ENCODE measurements at places on chromosomes 3 and 15.

DNA sequence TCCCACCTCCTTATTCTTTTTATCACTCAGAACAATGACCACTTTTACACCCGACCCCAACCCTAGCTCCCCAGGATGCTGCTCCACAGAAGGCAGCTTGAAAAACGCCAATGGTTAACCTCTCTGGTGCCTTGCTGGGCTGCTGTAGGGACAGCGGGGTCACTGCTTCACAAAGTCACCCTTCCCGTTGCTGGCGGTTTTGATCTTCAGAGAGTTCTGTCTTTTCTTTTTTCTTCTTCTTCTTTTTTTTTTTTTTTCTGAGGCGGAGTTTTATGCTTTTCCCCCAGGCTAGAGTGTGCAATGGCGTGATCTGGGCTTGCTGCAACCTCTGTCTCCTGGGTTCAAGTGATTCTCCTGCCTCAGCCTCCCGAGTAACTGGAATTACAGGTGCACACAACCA, 20.7 kb downstream of the CEP19 start:
- no peak for DNase-seq

GRCh38 chr3:22231061-22231460, 480.1 kb upstream of the ZNF385D start:
- DNase-seq, result no peak

- no peak for DNase-seq
Observed at GRCh38 chr15:20341901-20342600, 199.5 kb downstream of the GOLGA6L6 start.

GRCh38 chr3:52982839-52983238, 63.0 kb downstream of the SFMBT1 start:
- DNase-seq, result no peak

DNA sequence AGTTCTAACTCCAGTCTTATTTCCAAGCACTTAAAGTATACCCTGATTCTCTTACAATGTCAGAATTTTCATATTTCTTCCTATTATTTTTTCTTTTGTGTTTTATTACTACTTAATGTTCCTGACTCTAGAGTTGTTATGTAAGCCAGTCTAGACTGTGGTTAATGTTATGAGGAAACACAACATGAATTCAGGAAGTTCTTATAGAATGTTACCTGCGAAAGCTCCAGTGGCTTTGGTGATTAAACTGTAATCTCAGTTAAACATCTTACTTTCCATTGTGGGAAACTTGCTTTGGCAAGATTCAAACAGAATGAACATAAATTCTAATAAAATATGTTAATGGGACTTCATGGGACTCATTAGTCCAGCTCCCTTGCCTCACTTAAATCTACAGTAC, 36.6 kb upstream of the CHL1 start:
- no peak for DNase-seq

GRCh38 chr15:67506775-67507747, 13.9 kb upstream of the C15orf61 start:
- DNase-seq, result no peak

GRCh38 chr15:90638201-90638691, 78.9 kb upstream of the BLM start:
- no peak for DNase-seq

- DNase-seq, result no peak
Observed at GRCh38 chr3:131388490-131388799, 6.9 kb downstream of the NUDT16 start.

GRCh38 chr3:42098171-42098570, 7.0 kb downstream of the TRAK1 start:
- DNase-seq, result no peak

- DNase-seq, result no peak
Observed at GRCh38 chr3:195921334-195921791, 13.0 kb upstream of the TNK2 start.

- no peak for DNase-seq
Observed at GRCh38 chr3:15528854-15529537, 7.5 kb upstream of the COLQ start.

- no peak for DNase-seq
Observed at GRCh38 chr3:59450946-59451763, 401.3 kb upstream of the CFAP20DC start.

GRCh38 chr3:186246941-186247340, 115.1 kb downstream of the DGKG start:
- no peak for DNase-seq

DNA sequence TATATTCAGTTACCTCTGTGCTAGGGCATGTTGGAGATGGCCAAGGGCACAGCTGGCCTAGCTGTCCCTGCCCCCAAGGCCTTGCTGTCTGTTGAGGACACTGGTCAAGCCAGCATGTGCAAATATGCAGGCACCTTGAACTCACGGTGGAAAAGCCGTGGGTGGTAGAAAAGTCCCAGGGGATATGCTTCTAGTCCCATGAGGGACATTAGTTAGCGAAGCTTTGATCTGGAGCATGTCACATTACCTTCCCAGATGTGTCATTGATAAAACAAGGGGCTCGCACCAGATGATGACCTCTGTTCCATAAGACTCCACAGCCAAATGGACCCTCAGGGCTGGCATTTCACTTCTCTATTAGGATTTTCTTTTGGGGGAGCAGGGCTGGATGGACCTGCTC, 14.2 kb upstream of the TMEM158 start:
- no peak for DNase-seq

DNA sequence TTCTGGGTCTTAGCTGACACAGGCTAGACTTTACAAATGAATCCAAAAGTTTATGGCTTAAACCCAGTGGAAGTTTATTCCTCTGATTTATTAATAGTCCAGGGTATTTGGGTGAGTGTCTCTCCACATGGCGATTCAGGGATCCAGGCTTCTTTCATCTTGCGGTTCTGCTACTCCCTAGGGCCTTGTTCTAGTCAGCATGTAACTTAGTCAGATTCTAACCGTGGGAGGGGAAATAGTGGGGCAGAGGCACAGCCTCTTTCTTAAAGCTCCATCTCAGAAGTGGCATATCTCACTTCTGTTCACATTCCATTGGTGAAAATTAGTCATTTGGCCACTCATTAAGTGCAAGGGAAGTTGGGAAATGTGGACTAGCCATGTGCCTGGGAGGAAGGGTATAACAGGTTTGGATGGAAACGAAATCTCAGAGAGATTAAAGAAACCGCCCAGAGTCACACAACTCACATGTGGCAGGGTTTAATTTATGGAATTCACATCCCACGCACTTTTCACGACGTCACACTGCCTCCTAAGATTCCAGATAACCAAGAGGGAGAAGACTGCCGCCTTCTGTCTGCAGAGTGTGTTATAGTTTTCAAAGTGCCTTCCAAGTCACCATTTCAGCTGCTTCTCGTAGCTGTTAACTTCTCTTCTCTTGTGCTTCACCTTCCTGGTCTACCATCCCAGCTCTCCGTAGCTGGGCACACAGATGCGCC, 11.4 kb upstream of the RASGRF1 start:
- DNase-seq, result no peak

- DNase-seq, result no peak
Observed at GRCh38 chr3:32245200-32245599, 6.7 kb downstream of the CMTM8 start.

- DNase-seq, result no peak
Observed at GRCh38 chr15:48695088-48695826, 49.7 kb upstream of the FBN1 start.

GRCh38 chr15:55197362-55197705, 593 bp upstream of the RSL24D1 start:
- no peak for DNase-seq

DNA sequence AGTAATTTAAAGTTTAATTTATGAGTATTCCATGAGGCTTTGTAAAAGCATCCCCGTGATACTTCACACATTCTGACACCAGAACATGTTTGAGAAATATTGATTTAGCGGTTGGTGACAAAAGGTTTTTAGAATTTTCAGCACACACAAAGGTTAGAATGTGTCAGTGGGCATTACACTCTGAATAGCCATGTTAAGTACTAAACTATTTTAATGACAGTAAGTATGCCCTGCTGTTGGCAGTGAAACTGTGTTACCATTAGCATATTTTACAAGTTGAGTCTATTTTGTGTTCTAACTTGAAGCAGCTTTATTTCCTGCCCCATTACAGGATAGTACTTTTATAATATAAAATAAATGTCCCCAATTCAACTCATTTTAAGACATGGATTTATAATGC, 66.5 kb downstream of the ADAMTSL3 start:
- DNase-seq, result no peak

GRCh38 chr3:15331606-15332404, 581 bp downstream of the SH3BP5 start:
- DNase-seq, result peak; percentile 21

DNA sequence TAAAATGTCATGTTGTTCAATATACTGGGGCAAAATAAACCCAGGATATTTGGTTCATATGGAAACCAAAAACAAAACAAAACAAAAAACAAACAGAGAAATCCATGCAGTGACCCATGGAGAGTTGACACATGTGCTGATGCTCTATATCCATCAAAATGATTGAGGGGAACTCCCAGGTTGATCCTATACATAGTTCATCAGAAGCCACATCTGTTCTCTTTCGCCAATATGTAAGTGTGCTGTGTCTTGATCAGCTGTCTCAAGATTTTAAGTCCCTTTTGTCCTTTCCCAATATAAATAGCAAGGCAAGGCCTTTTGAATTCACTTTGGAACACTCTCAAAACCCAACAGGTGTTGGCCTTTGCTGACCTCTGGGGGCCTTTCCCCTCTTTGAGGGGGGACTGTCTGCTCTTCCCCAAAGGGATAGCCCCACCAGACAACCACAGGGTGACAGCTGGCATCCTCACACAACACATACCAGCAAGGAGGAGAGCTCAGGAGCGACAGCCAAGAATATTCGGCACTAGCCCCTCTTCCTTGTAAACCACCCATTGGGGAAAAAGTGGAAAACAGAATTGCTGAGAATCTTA, 209.4 kb upstream of the CD96 start:
- no peak for DNase-seq

DNA sequence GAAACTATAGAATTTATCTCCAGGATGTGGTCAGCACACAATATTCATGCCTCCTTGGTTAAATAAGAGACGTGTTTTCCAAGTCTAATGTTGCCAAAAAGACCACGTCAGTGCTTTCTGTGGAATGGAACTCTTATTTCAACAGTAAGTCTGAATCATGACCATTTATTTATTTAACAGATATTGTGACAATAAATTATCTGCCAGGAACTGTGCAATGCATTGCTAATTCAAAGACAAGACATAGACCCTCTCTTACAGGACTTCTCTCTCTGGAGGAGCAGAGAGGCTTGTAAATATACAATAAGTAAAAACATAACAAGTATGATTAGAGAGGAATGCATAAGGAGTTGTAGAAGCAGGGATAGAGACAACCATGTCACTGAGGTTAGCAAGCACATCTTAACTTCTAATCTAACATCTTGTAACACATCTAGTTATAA, 227.5 kb downstream of the DTWD1 start:
- no peak for DNase-seq

GRCh38 chr3:142500211-142500610, 52.4 kb upstream of the XRN1 start:
- DNase-seq, result no peak

DNA sequence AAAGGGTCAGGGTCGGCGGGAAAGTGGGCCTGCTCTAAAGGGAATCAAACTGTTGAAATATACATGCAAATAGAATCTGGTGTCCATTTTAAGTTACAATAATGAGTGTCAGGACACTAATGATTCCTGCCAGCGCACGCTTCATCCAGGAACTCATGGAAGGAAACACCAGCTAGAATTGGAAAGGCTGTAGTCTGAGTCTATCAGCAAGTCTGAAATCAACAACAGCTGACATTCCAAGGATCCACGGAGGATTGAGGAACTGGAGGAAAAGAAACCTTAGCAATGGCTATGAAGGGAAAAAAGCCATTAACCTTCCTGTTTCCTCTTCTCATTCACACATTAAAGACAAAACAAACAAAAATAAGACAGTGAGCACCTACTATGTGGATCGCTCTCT, 1063.1 kb downstream of the NTRK3 start:
- no peak for DNase-seq
